Glomerular endothelial cell (primary cell): ENCODE measurements at places on chromosomes 4 and X. TPM values are rescaled to one million over a fixed set of nuclear protein-coding genes. Genes with fewer than 3 reads are reported as not detected.

DNA sequence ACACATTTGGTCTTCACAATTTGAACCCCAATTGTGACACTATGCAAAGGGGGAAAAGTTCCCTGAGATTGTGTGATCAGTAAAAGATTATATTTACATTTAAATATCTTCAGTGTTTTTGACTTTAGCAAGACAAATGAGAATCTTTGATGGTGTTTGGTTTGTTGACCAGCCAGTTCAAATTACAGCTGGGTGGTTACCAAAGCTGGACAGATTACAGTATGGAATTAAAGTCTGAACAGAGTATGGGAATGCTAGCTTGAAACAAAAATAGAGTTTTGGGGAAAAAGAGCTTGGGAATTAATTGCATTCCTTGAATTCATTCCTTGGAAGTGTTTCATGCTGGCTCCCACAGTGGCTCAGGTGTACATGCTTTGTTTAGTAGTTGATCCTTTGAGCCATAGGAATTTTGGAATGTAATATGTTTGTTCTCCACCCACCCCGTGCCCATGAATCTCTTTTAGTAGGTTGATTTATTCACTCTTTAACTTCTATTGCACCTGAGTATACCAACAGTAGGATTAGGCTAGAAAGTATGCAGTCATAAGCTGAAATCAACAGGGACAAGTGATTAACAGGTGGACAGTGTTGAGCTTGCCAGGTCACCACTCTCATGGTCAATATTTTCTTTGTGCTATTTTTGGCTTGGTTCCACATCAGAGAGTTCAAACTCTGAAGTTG, 81.1 kb upstream of the HELT start:
- DNase-seq = no peak

DNA sequence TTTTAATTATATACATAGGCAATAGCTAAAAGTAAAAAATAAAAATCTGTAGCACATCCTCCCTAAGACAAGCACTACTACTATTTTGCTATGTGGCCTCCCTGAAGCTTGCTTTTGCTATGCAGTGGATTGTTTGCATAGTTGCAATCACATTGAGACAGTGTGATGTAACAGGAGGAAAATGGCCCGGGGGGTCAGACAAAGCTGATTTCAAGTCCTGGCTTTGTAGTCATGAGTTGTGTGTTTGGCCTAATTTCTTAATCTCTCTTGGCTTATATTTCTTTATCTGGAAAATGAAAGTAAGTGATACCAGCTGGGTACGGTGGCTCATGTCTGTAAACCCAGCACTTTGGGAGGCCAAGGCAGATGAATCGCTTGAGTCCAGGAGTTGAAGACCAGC, 166.6 kb downstream of the LHFPL1 start:
- no peak for DNase-seq

DNA sequence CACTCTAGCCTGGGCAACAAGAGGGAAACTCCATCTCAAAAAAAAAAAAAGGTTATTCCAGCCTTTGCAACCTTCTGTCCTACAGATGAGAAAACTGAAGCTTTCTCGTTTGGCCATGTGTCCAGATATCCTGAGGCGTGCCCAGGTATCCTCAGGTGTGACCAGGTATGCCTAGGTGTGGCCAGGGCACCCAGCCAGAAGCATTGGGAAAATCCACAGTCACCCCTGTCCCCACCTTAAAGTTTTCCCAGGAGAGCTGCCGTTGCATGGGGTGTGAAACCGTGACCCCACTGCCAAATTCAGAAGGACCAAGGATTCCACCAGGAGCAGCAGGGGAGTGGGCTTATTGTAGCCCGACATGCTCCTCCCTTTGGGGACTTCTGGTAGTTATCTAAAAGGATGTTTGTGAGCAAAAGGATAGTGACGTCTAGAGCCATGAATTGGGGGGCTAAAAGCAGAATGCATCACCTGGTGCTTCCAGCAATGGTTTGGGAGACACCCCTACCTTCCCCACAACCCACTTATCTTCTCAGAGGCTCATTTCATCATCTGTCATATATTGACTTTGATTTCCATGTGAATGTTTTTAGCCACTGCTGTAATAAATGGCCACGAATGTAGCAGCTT, 4.0 kb upstream of the DHRSX start:
- no peak for DNase-seq

DGKK gene
- not detected in 2 replicates for total RNA-seq

- no peak for DNase-seq
Observed at GRCh38 chr4:39357002-39357401, 9.2 kb downstream of the RFC1 start.

CXCR3 gene
- total RNA-seq = not detected in 2 replicates

DNA sequence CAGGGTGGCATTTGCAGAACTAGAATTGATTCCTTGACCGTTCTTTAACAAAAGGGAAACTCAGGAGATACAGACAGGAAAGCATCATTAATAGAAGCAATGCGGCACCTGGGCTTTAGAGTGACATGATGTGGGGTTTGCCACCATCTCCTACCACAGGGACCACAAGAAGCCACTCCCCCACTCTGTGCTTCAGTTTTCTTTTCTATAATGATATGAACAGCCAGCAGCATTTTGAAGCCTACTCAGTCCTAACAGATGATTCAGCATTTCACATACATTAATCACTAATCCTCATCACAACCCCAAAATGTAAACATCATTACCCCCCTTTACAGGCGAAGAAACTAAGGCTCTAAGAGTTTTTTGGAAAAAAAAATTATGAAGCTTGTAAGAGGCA, 22.9 kb downstream of the CCDC149 start:
- no peak for DNase-seq

- DNase-seq = no peak
Observed at GRCh38 chr4:8928074-8928473, 56.4 kb upstream of the HMX1 start.

DCAF8L2 gene
- not detected in 2 replicates for total RNA-seq

DNA sequence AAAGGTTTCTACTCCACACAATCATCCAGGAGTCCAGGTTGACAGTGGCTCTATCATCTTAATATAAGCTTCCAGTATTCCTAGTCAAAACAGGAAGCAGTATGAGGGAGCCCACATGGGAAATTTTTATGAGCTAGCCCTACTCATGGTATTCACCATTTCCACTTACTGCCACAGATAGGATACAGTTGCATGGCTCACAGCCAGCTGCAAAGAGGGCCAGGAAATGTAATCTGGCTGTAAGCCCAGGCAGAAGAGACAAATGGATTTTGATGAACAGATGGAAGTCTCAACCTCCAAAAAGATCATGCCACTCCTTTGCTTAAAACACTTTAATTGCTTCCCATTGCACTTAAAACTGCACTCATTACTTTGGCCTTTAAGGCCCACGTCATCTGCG, 150.6 kb downstream of the ADAMTS3 start:
- peak; percentile 57 for DNase-seq

- no peak for DNase-seq
Observed at GRCh38 chrX:136321532-136321931, 20.8 kb downstream of the ADGRG4 start.

DNA sequence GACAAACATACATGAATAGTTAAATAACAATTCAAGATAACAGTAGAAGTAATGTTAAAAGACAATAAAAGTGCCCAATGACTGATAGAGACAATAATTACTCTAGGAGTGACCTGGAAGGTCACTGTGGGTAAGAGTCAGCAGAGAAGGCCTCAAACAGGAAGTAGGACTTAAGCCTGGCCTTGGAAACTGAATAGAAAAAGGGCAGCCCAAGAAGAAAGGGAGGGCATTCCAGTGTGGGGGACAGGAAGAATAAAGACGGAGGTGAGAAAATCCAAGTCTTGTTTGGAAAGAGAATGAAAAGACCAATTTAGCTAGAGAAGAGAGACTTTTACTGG, 6.0 kb downstream of the P2RY4 start:
- DNase-seq = no peak

DNA sequence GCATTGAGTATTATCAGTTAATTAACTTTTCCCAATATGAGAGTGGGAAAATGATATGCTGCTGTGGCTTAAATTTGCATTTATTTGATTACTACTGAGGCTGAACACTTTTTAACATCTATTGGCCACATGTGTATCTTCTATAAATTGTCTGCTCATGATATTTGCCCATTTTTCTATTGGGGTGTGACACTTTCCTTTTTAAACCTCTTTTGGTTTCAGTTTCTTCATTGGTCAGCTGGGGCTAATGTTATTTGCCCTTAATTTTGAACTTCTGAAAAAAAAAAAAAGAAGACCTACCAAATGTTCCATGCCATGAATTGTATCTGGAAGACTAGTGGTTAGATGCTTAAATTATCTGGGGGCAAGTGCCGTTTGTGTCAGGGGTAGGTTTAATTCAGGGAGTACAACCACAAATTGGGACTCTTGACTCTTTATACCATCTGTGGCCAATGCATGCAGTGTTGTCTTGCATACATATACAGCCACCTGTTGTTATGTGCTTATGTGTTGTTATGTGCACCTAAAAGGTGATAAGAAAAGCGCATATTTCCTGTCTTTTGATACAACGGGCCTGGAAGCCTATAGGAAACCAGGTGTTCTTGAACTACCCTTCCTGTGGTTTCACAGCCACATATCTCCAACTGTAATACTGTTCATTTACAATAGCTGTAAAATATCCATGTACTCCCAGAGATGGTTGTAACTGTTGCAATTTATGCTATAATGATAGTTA, 49.0 kb downstream of the SH2D1A start:
- DNase-seq = no peak

DNA sequence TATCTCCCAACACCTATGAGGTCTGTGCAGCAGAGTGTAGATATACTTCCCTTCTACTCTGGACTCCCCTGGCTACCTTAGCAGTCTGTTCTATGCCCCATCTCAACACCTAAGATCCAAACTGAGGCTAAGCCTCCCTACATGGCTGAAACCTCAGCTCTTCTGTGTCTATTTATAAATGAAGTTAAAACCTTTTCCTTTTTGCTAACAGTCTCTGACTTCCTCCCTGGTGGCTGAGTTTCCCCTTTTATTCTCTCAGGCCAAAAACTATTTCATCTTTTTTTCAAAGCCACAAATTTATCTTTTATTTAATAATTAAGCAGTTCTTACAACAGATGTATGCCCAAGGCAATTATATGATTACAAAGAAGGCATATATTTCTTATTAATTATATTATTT, 111.8 kb upstream of the STIM2 start:
- no peak for DNase-seq

- DNase-seq = no peak
Observed at GRCh38 chr4:56320293-56320692, 67.0 kb downstream of the AASDH start.

GRCh38 chr4:83258461-83258860, 26.1 kb downstream of the COQ2 start:
- DNase-seq = no peak

DNA sequence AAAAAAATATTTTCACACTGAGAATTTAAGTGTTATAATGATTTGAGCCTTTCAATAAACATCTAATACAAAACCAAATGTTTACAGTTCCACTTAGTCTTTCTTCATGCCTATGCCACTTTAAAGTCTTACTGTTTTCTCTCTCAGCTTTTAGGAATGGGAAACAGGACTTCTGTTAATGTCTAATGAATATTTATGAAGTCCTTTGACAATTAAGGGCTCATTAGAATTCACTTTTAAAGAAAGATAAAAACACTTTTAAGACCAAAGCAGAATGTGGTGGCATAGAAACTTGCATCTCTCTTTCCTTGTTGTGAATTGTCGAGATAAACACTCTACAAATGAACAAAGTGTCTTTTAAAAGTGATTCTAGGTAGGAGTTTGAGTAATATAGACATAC, 315.9 kb downstream of the BMPR1B start:
- no peak for DNase-seq

DNA sequence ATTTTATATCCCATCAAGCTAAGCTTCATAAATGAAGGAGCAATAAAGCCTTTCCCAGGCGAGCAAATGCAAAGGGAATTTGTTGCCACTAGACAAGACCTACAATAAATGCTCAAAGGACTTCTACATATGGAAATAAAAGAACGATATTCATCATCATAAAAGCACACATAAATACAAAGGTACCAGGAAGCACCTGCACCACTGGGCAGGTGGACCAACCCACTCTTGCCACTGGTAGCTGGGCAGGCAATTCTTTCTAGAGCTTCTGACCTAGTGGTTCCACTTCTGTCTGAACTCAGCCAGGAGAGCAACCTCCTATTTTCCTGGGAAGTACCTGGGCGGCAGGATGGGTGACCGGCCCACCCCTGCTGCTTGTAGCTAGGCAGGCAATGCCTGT, 237.2 kb upstream of the ITM2A start:
- DNase-seq = no peak

FANCB gene
- total RNA-seq = 1.5 TPM in 2 replicates

GPAT3 gene
- total RNA-seq = 1.4 and 4.0 TPM in 2 replicates

MAGEA4 gene
- not detected in 2 replicates for total RNA-seq
